H9 (cell line): ENCODE measurements at places on chromosomes 12 and 14. TPM values are rescaled to one million over a fixed set of nuclear protein-coding genes. Genes with fewer than 3 reads are reported as not detected.

DNA sequence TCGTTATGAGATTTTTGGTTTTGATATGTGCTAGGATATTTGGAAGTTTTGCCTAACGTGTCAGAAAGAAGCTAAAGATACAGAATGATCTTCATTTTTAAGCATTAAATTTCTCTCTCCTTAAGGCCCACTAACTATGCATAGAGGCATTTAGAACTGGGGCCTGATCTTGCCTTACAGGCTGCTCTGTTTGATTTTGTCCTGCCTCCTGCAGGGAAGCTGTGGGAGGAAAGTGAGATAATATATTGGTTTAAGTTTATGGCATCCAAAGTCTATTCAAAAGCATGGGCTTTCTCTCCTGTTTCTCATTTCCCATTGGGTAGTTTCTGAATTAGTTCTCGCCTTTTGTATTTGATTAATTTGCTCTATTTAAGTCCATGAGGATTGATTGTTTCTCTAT, 250.3 kb upstream of the FBXO33 start:
- DNase-seq = no peak
- no peaks in the 10 kb centered on the region for H3K27me3 ChIP-seq
- no peak overlapping the region for H3K27ac ChIP-seq
- no peaks in the 10 kb centered on the region for H3K4me1 ChIP-seq
- no peak overlapping the region for H3K4me3 ChIP-seq

DNA sequence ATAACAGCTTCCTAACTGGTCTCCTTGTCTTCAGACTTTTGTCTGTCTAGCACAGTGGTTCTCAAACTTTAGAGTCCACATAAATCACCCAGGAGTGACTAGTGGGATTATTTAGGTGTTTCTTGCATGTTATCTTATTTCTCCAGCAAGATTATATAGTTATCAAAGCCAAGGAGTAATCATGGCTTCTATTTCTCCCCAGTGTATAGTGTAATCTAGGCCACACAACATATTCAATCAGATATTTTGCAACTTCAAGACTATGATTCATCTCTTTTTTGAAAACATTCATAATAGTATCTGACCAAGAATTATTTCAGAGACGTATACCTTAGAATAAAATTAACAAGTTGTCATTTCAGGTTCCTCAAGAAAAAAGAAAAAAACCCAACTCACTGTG, 131.9 kb downstream of the CEP83 start:
- no peaks in the 10 kb centered on the region for H3K27me3 ChIP-seq
- no peak overlapping the region for H3K4me3 ChIP-seq
- H3K4me1 ChIP-seq = no peaks in the 10 kb centered on the region

DNA sequence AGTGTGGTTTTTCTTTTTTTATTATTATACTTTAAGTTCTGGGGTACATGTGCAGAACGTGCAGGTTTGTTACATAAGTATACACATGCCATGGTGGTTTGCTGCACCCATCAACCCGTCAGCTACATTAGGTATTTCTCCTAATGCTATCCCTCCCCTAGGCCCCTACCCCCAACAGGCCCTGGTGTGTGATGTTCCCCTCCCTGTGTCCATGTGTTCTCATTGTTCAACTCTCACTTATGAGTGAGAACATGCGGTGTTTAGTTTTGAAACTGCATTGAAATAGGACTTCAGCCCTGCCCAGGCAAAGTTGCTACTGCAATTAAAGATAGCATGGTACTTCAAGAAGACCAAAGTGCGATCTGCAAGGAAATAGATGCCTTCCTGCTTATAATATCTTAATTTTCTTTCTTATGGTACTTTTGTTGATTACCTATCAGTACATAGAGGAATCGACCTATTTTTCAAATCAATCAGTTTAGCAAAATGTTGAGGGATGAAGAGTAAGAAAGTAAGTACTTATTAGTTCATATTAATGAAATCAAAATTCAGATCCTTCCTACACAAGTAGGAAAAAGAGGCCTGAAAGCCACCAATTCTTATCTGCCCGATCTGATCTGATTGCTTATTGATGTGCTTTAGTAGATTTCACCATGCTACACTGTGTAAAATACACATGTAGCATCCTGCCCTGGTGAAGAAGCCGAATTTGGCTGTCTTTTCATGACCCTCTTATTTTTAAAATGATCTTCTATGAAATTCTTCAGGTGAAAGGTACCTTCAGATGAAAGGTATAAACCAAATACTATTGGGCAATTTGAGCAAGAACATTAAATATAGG, 1.6 kb downstream of the LTA4H start:
- H3K4me3 ChIP-seq = peak overlapping the region; percentile 70; the same call in 2 of the 3 replicates
- H3K4me1 ChIP-seq = peaks cover 2% of the 10 kb centered on the region; the same call in 1 of the 2 replicates

ASB2 gene
- total RNA-seq = 0.35 and 1.3 TPM in 2 replicates
